ENCODE measurements at places on chromosomes 7 and 10.

- no peaks in the 10 kb centered on the region for H3K4me1 ChIP-seq
- H3K27me3 ChIP-seq = no peaks in the 10 kb centered on the region
- H3K27ac ChIP-seq = no peak overlapping the region
- no peaks in the 10 kb centered on the region for H3K36me3 ChIP-seq
- no peak overlapping the region for H3K4me3 ChIP-seq
Measured at GRCh38 chr10:116948530-116948870, 56.5 kb downstream of the SHTN1 start.

GRCh38 chr10:86410542-86411124 is 44.0 kb upstream of the GRID1 start:
- no peak for DNase-seq
- no peaks in the 10 kb centered on the region for H3K27me3 ChIP-seq
- peak overlapping the region; percentile 54 for H3K27ac ChIP-seq
- no peaks in the 10 kb centered on the region for H3K36me3 ChIP-seq
- H3K4me1 ChIP-seq = peaks cover 17% of the 10 kb centered on the region

GRCh38 chr7:13897819-13898218 is 91.6 kb downstream of the ETV1 start:
- H3K36me3 ChIP-seq = no peaks in the 10 kb centered on the region
- no peaks in the 10 kb centered on the region for H3K27me3 ChIP-seq
- no peak for DNase-seq

DNA sequence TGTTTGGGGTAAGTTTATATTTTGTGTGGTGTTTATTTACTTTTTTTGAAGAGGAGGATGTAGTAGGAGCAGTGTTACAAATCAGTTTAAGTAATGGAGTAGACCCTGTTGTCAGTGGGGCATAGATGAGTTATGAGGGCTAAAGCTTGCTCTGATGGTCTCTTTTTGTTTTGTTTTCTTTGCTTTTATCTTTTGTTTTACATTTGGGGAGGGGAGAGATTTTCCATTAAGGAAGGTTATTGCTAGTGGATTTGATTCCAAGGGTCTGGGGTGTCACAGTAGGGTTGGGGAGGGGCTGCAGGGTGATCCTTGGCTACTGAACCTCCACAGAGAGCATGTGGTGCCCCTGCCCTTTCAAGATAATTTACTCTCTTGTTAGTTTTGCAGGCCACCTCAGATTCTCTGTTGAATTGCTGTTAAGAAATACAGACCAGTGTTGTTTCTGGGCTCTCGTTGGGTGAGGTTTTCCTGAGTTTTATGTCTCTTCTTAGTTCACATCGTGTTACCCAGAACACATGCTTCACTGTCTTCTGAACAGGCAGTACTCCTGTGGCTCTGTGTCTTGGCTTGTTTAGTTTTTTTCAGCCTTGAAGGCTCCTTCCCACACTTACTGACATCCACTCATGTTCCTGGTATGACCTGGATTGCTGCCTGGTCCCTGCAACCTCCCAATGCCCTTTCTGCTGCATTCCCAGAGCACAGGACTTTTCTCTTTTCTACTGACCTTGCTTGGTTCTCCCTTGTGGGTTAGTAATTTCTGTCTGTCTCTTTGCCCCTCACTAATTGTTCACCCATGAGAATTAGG is 4.2 kb downstream of the KIFBP start:
- H3K4me1 ChIP-seq = peaks cover 45% of the 10 kb centered on the region
- no peaks in the 10 kb centered on the region for H3K36me3 ChIP-seq
- DNase-seq = peak; percentile 17
- H3K27me3 ChIP-seq = no peaks in the 10 kb centered on the region
- H3K27ac ChIP-seq = peak overlapping the region; percentile 56
